ENCODE measurements at places on chromosomes 6 and 20. TPM values are rescaled to one million over a fixed set of nuclear protein-coding genes. Genes with fewer than 3 reads are reported as not detected.

Gene PPP1R16B
- 84.0 TPM for total RNA-seq

Gene GCM1
- total RNA-seq: not detected

Gene TUBB2B
- not detected for total RNA-seq

Gene TNXB
- total RNA-seq: 3.5 TPM

Gene HLA-DRB5
- 4.1 TPM for total RNA-seq

Gene DACT2
- total RNA-seq: 0.39 TPM

Gene RAET1E
- total RNA-seq: not detected

Gene NPEPL1
- total RNA-seq: 15.2 TPM

Gene STX11
- 19.6 TPM for total RNA-seq

Gene KCNS1
- 0.79 TPM for total RNA-seq

Gene FOXC1
- total RNA-seq: 0.04 TPM

Gene ZFAND3
- 47.8 TPM for total RNA-seq

Gene HLA-B
- total RNA-seq: 2,412 TPM

Gene YIPF3
- total RNA-seq: 38.0 TPM

Gene C6orf141
- total RNA-seq: 1.1 TPM

Gene SNPH
- total RNA-seq: 2.9 TPM

Gene FILIP1
- not detected for total RNA-seq

Gene SLC44A4
- total RNA-seq: 0.27 TPM

Gene CGAS
- 24.1 TPM for total RNA-seq

Gene HLA-DPA1
- total RNA-seq: 11.5 TPM

Gene NCOA5
- total RNA-seq: 18.8 TPM

Gene GFOD1
- total RNA-seq: 4.2 TPM

Gene GMPR
- 1.6 TPM for total RNA-seq

Gene LPIN3
- total RNA-seq: 4.0 TPM

Gene TP53TG5
- total RNA-seq: 0.40 TPM

Gene BPIFB2
- not detected for total RNA-seq

Gene FAM209A
- total RNA-seq: 0.73 TPM

Gene SNAP91
- not detected for total RNA-seq

Gene PLEKHG1
- total RNA-seq: 11.6 TPM

Gene SIM1
- not detected for total RNA-seq

Gene BPIFA2
- not detected for total RNA-seq

Gene SLC22A7
- total RNA-seq: not detected

Gene PLN
- total RNA-seq: not detected

Gene C20orf204
- 2.3 TPM for total RNA-seq

Gene NECAB3
- total RNA-seq: 13.3 TPM

Gene RHAG
- total RNA-seq: not detected
